ENCODE measurements at places on chromosomes 1 and 21.

DNA sequence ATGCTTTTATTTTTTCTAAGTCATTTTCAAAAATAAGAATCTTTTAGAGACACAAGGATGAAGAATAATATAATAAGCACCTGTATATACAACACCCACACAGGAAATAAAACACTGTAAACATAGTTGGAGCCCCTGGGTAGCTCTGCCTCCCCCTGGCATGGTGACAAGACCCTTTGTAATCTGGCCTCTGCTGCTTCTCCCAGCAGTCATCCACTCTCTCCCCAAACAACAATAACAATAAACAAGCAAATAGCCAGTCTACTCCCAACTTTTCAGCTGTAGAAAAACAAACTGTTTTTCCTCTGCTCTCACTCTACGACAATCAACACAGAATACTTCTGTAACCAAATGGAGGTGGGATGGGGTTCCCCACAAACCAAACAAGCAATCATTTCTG, 110.1 kb downstream of the CSMD2 start:
- H3K4me1 ChIP-seq, result no peaks in the 10 kb centered on the region
- no peaks in the 10 kb centered on the region for H3K27me3 ChIP-seq
- no peak for DNase-seq

- H3K27me3 ChIP-seq, result no peaks in the 10 kb centered on the region
- H3K27ac ChIP-seq, result no peak overlapping the region
- H3K4me3 ChIP-seq, result no peak overlapping the region
- H3K36me3 ChIP-seq, result no peaks in the 10 kb centered on the region
- no peaks in the 10 kb centered on the region for H3K4me1 ChIP-seq
Observed at GRCh38 chr1:232184561-232185530, 445.1 kb downstream of the SIPA1L2 start.

DNA sequence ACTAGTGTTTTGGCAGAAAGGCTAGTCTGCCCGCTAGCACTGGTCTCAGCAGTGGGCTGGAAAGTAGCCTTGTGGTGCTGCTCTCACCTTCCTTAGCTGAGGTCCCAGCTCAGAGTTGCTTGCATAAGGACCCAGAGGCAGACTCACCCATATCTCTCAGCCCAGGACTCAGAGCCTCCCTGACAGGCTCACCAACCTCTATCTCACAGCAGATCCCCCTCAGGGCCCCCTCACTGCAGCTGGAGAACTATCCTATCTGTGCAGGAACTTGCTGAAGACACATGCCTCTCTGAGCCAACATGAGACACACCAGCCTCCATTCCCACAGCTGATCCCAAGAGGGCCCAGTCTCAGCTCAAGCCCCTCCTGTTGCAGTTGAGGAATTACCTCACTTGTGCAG, 82.6 kb downstream of the IARS2 start:
- H3K4me1 ChIP-seq, result no peaks in the 10 kb centered on the region
- H3K27ac ChIP-seq, result no peak overlapping the region
- no peak overlapping the region for H3K4me3 ChIP-seq
- DNase-seq, result no peak

- H3K4me3 ChIP-seq, result no peak overlapping the region
- DNase-seq, result no peak
- no peaks in the 10 kb centered on the region for H3K4me1 ChIP-seq
- H3K36me3 ChIP-seq, result no peaks in the 10 kb centered on the region
- H3K27ac ChIP-seq, result no peak overlapping the region
Observed at GRCh38 chr1:64440183-64440826, 29.6 kb upstream of the CACHD1 start.

GRCh38 chr1:192448026-192448578, 127.5 kb upstream of the RGS1 start:
- H3K27ac ChIP-seq, result no peak overlapping the region
- DNase-seq, result no peak
- H3K4me3 ChIP-seq, result no peak overlapping the region
- no peaks in the 10 kb centered on the region for H3K36me3 ChIP-seq
- H3K27me3 ChIP-seq, result peaks cover 3% of the 10 kb centered on the region

DNA sequence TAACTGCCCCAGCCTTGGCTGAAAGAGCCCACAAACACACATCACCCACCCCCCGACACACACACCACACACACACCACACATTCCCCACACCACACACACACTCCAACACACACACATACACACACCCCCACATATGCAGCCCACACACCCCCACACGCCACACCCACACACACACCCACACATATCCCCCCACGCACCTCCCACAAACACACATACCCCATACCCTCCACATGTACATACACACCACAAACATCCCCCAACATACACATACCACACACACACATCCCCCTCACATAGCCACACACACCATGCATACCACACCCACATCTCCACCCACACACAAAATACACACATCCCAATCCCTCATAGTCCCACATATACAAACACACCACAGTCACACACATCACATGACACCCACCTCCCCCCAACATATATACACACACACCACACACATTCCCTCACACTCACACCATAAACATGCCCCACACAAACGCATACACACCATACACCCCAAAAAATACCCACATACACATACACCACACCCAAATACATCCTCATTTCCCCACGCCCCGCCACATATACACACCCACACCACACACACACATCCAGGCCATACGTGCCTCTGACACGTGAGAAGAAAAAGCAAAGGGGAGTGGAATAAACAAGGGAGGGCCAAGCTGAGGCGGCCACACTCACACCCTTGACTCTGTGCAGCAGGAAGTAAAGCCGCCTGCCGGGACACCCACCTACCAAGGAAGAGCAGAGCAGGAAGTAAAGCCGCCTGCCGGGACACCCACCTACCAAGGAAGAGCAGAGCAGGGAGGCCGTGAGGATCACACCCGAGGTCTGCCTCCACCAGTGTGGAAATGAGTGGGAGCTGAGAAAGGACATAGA, 53.7 kb downstream of the HSF2BP start:
- no peaks in the 10 kb centered on the region for H3K36me3 ChIP-seq

DNA sequence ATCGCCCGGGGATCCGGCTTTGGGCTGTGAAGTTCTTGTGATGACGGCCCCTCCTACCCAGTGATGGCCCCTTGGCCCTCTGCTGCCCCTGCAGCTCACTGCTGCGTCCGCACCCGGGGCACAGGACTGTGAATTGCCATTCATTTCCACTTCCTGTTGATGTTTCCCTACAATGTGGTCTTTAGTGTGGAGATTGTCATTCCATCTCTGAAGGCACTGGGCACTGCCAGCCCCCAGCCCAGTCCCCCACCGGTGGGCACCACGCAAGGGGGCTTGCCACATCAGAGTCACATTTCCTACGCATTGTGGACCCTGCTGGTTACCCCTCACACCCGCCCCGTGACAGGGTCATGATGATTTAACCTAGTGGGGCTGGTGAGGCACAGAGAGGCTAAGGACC, 2.5 kb upstream of the MX2 start:
- DNase-seq, result no peak
- H3K4me3 ChIP-seq, result no peak overlapping the region
- H3K27me3 ChIP-seq, result no peaks in the 10 kb centered on the region
- H3K4me1 ChIP-seq, result no peaks in the 10 kb centered on the region

DNA sequence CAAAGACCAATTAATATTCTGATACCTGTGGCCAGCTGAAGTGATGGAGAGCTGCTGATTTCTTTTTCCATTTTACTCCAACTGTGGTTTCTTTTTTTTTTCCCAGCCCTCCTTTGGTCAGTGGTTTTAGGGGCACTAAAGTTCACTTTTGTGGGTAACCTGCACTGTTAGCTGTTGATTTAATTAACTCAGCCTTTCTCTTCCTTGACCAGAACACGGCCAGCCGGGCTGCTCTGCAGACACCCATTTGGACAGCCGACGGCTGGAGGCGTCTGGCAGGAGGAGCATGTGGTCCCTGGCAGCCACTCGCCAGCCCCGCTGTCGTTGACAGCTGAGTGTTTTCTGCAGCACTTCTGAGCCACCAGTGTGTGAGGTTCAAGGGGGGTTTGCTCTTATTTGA, 136.2 kb upstream of the RUNX3 start:
- no peaks in the 10 kb centered on the region for H3K36me3 ChIP-seq
- no peaks in the 10 kb centered on the region for H3K4me1 ChIP-seq

- H3K27ac ChIP-seq, result peak overlapping the region; percentile 1
- H3K4me1 ChIP-seq, result no peaks in the 10 kb centered on the region
- H3K4me3 ChIP-seq, result no peak overlapping the region
- no peak for DNase-seq
- peaks cover 16% of the 10 kb centered on the region for H3K36me3 ChIP-seq
Observed at GRCh38 chr1:111192074-111192473, 8.4 kb downstream of the DENND2D start.

GRCh38 chr1:87743256-87743655, 414.6 kb downstream of the LMO4 start:
- H3K4me1 ChIP-seq, result no peaks in the 10 kb centered on the region
- no peak overlapping the region for H3K27ac ChIP-seq

DNA sequence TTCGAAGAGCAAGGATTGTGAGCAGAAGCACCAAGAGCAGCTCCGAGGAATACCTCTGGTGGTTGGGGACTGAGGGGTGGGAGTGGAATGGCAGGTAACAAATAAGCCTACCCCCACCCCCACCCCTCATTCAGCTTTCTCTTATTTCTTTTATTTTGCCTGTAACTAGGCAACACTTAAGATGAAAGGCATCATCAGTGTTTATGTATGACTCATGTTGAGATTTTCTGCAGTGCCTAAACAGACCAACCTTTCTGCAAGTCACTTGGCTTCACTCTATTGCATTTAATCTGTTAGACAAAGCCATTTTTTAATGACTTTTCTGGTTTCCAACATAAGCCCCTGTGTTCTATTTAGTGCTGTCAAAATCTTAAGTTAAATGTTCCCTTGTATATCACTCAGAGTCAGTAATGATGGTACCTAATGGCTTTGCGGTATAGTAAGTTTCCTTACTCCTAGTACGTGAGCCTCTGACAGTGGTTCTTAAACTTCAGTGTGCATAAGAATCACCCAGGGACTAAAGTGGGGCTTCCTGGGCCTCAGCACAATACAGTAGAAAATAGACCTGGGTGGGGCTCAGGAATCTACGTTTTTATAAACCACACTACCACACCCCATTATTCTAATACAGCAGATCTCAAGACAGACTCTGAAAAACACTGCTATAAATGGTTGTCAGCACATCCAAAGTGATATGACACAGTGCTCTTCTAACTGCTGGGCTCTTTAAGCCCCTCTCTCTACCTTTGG, 19.9 kb downstream of the CASQ2 start:
- peak overlapping the region; percentile 47 for H3K27ac ChIP-seq
- no peak for DNase-seq
- H3K27me3 ChIP-seq, result no peaks in the 10 kb centered on the region
- peaks cover 49% of the 10 kb centered on the region for H3K4me1 ChIP-seq
- no peaks in the 10 kb centered on the region for H3K36me3 ChIP-seq
- H3K4me3 ChIP-seq, result no peak overlapping the region

DNA sequence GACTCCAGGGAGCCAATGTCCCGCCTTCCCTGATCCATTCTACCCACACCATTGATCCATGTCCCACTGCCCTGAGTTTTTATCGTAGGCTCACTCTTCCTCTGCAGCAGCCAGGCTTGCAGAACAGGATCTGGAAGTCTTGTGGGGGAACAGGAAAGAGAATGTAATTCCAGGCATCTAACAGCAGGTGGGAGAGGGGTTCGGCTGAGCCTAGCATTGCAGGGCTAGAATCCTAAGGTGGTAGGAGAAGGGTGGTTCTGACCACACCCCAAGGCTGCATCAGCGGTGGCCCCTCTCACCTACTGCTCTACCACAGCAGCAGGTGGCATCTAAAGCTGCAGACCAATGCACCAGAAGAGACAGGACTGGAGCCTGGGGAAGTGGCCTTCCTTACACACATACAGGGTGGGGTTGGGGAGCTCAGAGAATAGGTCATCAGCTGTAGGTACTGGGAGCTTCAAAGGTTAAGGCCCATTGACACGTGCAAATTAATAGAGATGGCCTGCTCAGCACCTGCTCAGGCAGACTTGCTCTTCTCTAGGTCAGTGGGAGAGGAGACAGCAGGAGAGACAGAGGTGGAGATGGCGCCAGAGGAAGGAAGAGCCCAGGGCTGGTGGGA, 20.5 kb downstream of the KNCN start:
- no peak for DNase-seq
- H3K27me3 ChIP-seq, result no peaks in the 10 kb centered on the region
- no peaks in the 10 kb centered on the region for H3K36me3 ChIP-seq
- no peak overlapping the region for H3K4me3 ChIP-seq

- no peaks in the 10 kb centered on the region for H3K27me3 ChIP-seq
- H3K36me3 ChIP-seq, result no peaks in the 10 kb centered on the region
- H3K4me1 ChIP-seq, result peaks cover 9% of the 10 kb centered on the region
- H3K4me3 ChIP-seq, result no peak overlapping the region
- H3K27ac ChIP-seq, result no peak overlapping the region
- no peak for DNase-seq
Observed at GRCh38 chr1:241648159-241648558, 3.9 kb upstream of the WDR64 start.

DNA sequence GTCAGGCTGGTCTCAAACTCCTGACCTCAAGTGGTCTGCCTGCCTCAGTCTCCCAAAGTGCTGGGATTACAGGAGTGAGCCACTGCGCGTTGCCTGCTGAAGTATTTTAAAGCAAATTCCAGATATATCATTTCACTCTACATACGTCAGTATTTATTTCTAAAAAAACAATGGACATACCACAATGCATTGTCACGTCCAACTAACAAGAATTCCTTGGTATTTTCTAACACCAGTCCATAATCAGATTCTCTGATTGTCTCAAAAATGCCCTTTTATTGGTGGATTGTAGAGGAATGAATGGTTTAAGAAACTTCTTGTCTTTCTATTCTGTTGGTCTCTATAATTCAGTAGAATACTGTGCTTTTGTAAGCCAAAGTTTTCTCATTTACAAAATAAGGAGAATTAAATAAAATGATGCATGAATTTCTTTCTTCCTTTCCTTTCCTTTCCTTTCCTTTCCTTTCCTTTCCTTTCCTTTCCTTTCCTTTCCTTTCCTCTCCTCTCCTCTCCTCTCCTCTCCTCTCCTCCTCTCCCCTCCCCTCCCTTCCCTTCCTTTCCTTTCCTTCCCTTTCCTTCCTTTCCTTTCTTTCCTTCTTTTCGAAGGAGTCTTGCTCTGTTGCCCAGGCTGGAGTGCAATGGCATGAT, 55.8 kb downstream of the VPS13D start:
- peaks cover 56% of the 10 kb centered on the region for H3K36me3 ChIP-seq
- H3K4me1 ChIP-seq, result no peaks in the 10 kb centered on the region
- no peak for DNase-seq
- H3K27me3 ChIP-seq, result no peaks in the 10 kb centered on the region
- H3K27ac ChIP-seq, result no peak overlapping the region

DNA sequence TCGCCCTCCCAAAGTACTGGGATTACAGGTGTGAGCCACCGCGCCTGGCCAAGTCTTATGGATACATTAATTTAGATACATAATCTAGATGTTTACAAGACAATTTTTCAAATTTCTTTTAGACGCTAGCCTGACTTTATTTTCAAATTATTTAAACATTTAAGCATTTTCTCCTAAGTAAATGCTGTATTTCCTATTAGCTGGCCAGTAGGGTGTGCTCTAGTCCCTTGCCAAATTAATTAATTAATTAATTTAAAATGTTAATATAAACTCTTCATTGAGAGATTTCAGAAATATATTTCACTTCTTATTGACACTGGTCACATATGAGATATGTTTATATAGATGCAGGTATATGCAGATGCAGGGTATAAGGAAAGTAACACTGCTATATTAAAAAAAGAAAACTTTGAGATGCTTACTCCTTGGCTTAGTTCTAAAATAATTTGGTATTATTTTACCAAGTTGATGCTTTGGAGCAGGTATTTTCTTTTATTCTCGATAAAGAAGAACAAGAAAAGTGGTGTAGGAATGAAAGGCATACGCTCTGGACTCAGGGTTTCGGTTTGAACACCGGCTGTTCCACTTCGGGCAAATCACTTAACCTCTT, 5.2 kb upstream of the ERRFI1 start:
- H3K36me3 ChIP-seq, result no peaks in the 10 kb centered on the region
- no peak for DNase-seq
- H3K4me3 ChIP-seq, result no peak overlapping the region
- no peaks in the 10 kb centered on the region for H3K27me3 ChIP-seq
- no peaks in the 10 kb centered on the region for H3K4me1 ChIP-seq
